Right atrium auricular region (tissue), 2 donors: ENCODE measurements at places on chromosomes 3 and 15. TPM values are rescaled to one million over a fixed set of nuclear protein-coding genes. Genes with fewer than 3 reads are reported as not detected.

DNA sequence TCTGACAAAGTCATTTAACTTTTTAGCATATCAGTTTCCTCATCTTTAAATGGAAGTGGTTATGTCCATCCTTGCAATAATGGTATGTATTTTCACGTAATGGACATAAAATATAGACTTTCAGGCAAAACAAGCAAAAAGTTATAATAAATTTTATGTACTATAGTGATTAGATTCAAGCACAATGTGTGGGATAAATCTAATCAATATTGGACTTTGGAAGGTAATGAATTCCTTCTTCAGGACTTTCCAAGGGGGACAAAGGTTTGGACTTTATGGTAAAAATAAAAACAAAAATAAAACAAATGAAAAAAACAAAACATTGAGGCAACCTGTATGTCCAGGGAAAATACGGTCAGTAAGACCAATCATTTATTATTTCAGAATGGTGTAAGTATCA lies 357.7 kb downstream of the ROBO1 start:
- H3K27me3 ChIP-seq, result no peaks in the 10 kb centered on the region
- no peaks in the 10 kb centered on the region for H3K36me3 ChIP-seq
- H3K27ac ChIP-seq, result no peak overlapping the region
- no peaks in the 10 kb centered on the region for H3K4me1 ChIP-seq
- DNase-seq, result no peak
- no peak overlapping the region for H3K4me3 ChIP-seq

- H3K27me3 ChIP-seq, result no peaks in the 10 kb centered on the region
- H3K27ac ChIP-seq, result no peak overlapping the region
- H3K4me3 ChIP-seq, result no peak overlapping the region
- DNase-seq, result no peak
- H3K4me1 ChIP-seq, result no peaks in the 10 kb centered on the region
- H3K36me3 ChIP-seq, result no peaks in the 10 kb centered on the region
Measured at GRCh38 chr3:94716326-94717018, 653.6 kb downstream of the NSUN3 start.

DNA sequence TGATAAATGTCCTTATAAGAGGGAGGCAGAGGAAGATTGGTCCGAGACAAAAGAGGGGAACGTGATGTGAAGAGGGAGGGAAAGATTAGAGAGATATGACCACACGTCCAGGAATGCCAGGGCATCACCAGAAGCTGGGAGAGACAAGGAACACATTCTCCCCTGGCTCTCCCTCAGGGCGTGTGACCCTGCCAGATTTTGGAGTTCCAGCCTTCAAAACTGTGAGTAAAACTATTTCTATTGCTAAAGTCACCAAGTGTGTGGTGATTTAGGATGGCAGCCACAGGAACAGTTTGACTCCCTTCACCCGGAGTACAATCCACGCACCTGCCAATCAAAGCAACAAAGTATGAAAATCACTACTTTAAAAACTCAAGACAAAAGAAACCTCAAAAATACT lies 32.1 kb upstream of the TJP1 start:
- no peak overlapping the region for H3K4me3 ChIP-seq
- no peaks in the 10 kb centered on the region for H3K27me3 ChIP-seq
- H3K27ac ChIP-seq, result no peak overlapping the region
- DNase-seq, result no peak
- H3K36me3 ChIP-seq, result no peaks in the 10 kb centered on the region

DNA sequence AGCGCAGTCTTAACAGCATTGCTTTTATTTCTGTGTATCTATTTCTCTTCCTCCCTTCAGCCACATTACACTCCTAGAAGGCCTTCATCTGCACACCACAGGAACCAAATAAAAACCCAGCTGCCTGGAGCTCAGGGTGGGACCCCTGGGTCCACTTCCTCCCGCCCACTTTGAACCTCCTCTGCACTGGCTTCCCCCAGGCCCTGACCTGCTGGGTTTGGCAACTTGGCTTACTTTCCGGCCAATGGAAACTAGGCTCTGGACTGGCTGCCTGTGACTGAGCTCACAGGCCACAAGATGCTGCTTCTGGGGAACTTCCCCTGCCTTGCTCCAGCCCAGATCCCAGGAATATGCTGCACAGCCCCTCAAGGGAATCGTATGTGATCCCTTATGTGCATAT lies 89.8 kb downstream of the SEMA5B start:
- H3K27ac ChIP-seq, result no peak overlapping the region
- H3K27me3 ChIP-seq, result no peaks in the 10 kb centered on the region
- no peaks in the 10 kb centered on the region for H3K36me3 ChIP-seq

The SEMA6D gene
- 12.2 TPM for total RNA-seq

The PARP16 gene
- total RNA-seq, result 5.2 TPM

The ALDH1A2 gene
- 38.7 TPM for total RNA-seq

DNA sequence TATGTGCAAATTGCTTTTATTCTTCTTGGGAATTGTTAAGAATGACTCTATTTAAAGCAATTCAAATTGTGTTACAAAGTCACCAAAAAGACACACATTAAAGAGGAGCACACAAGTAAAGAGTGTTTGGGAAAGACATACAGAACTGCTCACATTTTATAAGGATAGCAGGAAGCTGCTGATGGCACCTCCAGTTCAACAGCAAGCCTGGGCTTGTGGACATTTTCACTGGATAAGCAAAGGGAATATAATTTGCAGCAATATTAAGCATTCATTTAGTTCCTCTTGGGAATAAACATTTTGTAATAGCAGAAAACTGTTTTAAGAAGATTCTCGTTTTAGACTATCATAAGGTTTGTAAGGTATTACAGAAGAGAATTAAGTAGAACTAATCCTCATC lies 1271.9 kb downstream of the ZPLD1 start:
- no peak for DNase-seq
- H3K36me3 ChIP-seq, result no peaks in the 10 kb centered on the region
- no peaks in the 10 kb centered on the region for H3K27me3 ChIP-seq
- H3K4me3 ChIP-seq, result no peak overlapping the region
- no peaks in the 10 kb centered on the region for H3K4me1 ChIP-seq
- H3K27ac ChIP-seq, result no peak overlapping the region

DNA sequence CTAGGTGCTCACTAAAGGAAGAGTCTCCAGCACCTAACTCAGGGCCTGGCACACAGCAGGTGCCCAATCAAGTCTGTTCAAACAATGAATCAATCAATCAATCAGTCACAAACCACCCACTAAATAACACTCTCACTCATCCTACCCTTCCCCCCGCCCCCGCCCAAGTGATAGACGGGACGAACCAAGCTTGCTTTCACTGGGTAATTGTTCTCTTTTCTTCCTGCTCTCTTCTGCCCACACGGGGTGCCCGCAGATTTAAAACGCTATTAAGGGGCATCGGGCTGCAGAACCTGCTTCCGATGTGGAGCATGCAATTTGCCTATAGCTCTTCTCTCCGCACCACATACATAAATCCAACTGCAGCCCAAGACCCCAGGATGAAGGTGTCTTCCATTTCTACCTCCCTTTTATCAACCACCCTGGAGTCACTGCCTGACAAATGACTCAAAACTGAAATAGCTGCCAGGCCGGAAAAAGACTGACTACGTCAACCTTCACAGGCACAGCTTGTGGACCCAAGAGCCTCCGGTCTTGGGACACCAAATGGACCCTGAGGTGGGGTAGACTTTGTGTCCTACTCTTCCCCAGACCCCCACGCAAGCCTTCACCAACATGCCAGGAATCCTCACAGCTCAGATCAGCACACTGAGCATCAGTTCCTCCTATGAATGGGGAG lies 1.7 kb downstream of the KLHL25 start:
- no peak for DNase-seq
- H3K4me3 ChIP-seq, result peak overlapping the region; percentile 64

DNA sequence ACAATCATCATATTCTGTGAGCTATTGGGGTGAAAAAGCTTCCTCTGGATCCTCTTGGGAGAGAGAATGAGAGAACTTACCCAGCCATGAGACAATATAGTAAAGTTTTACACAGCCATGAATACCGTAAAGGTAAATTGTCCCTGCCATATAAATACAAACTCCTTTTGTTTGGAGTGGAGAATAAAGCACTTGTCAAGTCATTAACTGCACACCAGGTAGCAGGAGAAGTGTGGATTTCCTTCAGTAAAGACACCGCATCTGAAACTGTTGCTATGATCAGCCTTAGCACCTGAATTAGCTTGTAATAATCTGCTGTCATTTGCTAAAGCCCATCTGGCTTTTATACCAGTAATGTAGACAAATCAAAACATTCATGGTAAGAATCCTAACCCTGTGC lies 336.6 kb upstream of the SLCO3A1 start:
- H3K4me3 ChIP-seq, result no peak overlapping the region
- no peaks in the 10 kb centered on the region for H3K36me3 ChIP-seq
- H3K27ac ChIP-seq, result no peak overlapping the region
- no peaks in the 10 kb centered on the region for H3K27me3 ChIP-seq

The CKMT1B gene
- not detected for total RNA-seq

The SNX33 gene
- 20.5 TPM for total RNA-seq

The LRRC31 gene
- not detected for total RNA-seq

The LRRC34 gene
- total RNA-seq, result 3.3 TPM

DNA sequence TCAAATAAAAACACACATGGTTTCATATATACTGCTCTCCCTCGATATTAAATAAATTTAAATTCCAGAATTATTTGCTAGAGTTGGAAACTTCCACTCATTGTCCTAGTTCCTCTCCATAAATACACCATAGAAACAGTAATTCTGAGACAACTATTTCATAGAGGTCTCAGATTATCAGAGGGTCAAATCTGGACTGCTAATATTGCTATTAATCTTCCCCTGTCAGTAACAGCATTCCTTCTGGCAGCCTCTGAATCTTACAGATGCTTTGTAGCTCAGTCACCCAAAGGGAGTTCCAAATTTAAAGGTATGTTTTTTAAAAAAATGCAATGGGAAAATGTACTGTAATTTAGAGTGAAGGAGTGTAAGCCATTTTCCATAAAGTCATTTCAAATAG lies 428.8 kb downstream of the PYDC2 start:
- no peaks in the 10 kb centered on the region for H3K27me3 ChIP-seq
- no peaks in the 10 kb centered on the region for H3K36me3 ChIP-seq
- no peak for DNase-seq
- H3K4me3 ChIP-seq, result no peak overlapping the region
- H3K4me1 ChIP-seq, result peaks cover 4% of the 10 kb centered on the region

- no peak for DNase-seq
- H3K4me3 ChIP-seq, result no peak overlapping the region
- H3K4me1 ChIP-seq, result no peaks in the 10 kb centered on the region
- H3K27ac ChIP-seq, result no peak overlapping the region
- no peaks in the 10 kb centered on the region for H3K36me3 ChIP-seq
- no peaks in the 10 kb centered on the region for H3K27me3 ChIP-seq
Measured at GRCh38 chr3:36954452-36955134, 9.7 kb upstream of the TRANK1 start.

- H3K4me3 ChIP-seq, result no peak overlapping the region
- no peaks in the 10 kb centered on the region for H3K27me3 ChIP-seq
- no peak for DNase-seq
- no peak overlapping the region for H3K27ac ChIP-seq
Measured at GRCh38 chr15:77838061-77838460, 205.3 kb upstream of the LINGO1 start.

GRCh38 chr3:60932643-60933042 lies 318.6 kb downstream of the FHIT start:
- no peak overlapping the region for H3K27ac ChIP-seq
- no peak overlapping the region for H3K4me3 ChIP-seq
- no peaks in the 10 kb centered on the region for H3K36me3 ChIP-seq
- H3K27me3 ChIP-seq, result no peaks in the 10 kb centered on the region
- H3K4me1 ChIP-seq, result no peaks in the 10 kb centered on the region

GRCh38 chr3:197949191-197949777 lies 706 bp upstream of the RPL35A start:
- H3K27me3 ChIP-seq, result no peaks in the 10 kb centered on the region
- peak overlapping the region; percentile 64 for H3K4me3 ChIP-seq
- peaks cover 44% of the 10 kb centered on the region for H3K4me1 ChIP-seq
- peak overlapping the region; percentile 88 for H3K27ac ChIP-seq
- peaks cover 33% of the 10 kb centered on the region for H3K36me3 ChIP-seq
- no peak for DNase-seq

The CPNE9 gene
- not detected for total RNA-seq

DNA sequence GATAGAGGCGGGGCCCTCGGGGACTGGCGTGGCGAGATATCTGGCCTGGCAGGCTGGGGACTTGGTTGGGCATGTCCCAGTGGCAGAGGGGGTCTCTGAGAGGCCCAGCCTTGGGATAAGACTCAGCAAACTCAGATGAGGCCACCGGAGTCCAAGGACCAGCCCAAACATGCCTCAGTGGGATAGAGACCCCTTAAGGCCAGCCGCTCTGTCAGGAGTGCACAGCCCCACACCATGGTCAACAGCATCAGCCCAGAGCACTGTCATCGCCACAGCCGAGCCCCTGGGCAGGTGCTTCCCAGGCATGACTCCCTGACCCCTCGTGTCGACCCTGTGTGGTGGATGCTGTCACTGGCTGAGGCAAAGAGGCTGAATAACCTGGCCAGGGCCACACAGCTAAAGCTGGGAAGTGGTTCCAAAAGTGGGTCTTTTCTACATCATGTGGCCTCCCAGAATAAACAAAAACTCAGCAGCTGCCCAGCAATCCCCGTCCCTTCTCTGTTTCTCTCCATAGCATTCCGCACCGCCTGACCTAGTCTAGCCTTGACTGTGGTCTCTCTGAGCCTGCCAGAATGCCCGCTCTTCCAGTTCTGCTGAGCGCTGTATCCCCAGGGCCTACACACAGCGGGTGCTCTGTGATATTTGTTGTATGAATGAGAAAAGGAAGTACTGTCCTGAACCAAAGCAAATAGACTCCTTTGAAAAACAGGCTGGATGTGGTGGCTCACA lies 15.1 kb downstream of the CTSH start:
- no peak for DNase-seq
- H3K4me3 ChIP-seq, result no peak overlapping the region
- H3K27ac ChIP-seq, result no peak overlapping the region
- no peaks in the 10 kb centered on the region for H3K27me3 ChIP-seq

The CASR gene
- not detected for total RNA-seq

DNA sequence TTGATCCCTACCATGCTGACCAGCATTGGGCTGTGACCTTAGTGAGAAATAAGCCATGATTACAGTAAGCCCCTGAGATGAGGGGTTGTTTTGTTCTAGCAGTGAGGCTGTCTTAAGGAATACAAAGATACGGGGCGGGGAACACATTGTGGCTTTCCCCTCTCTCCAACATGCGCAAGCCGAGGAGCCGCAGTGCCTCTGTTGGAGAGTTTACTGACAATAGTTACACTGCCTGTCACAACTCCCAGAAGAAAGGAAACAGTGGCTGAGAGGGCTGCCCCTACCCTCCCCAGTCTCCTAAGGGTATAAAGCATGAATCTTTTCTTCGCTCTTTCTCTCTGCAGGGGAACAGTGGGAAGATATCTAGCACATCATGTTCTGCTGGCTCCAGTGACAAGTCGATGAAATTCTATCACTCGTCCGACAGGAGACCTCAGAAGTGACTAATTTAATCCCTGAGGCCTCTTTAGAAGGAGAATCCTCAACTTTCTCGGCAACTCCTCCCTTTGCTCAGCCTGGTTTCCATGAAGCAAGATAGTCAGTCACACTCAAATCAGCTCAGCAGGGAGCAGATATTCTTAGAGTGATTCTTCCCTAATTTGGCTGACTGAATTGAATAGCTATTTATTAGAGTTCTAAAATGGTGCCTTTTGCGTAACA lies 409.0 kb upstream of the PROK2 start:
- no peak for DNase-seq
- no peaks in the 10 kb centered on the region for H3K4me1 ChIP-seq
- no peak overlapping the region for H3K4me3 ChIP-seq
- H3K27ac ChIP-seq, result no peak overlapping the region
- no peaks in the 10 kb centered on the region for H3K36me3 ChIP-seq

The SKOR1 gene
- total RNA-seq, result 0.12 TPM
